ENCODE measurements at places on chromosomes 6 and 20.

- DNase-seq: no peak
These were observed 39.7 kb downstream of the PREP start for GRCh38 chr6:105363100-105363754.

DNA sequence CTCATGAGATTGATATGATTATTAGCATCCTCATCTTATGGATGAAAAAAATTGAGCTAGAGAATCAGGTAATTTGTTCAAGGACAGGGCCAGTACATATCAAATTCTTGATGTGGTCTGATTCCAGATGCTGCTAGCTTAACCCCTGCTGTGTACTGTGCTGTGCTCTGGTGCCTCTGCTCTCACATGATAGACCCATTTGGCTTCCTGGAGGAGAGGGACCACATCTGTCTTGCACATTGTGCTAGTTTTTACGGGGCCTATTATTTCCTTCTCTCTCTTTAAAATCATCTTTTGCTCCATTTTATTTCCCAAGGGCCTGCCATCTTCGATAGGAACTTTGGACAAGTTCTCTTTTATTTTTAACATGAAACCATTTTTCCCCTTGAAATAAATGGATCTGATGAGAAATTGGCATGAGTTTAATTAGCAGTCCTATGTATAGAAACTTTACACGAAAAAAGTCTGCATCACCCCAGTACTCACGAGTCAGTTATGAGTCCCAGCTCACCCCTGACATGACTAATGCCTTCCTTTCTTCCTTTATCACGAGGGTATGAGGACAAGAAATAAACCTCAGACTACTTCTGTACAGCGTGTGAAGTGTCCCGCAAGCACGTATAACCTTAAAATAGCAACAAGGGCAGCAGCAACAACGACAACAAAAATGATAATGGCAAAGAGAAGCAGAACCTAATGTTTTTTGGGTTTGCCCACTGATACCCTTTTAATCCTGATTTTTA, 26.5 kb downstream of the CD109 start:
- DNase-seq: peak; percentile 12

DNA sequence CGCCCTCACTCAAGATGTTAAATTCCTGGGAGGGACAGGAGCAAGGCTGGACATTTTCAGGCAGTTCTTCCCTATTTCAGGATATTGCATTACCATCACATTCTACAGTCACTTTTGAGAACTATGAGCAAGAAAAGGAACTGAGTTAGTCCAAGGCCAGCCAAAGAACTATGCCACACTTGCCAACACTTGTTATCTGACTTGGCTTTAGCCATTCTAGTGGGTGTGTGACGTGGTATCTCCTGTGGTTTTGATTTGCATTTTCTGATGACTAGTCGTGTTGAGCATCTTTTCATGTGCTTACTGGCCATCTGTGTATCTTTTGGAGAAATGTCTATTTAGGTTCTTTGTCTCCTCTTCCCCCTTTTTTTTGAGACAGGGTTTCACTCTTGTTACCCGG, 12.0 kb downstream of the XRN2 start:
- no peak for DNase-seq

GRCh38 chr6:14121936-14122344, 4.4 kb downstream of the CD83 start:
- DNase-seq: peak; percentile 39

DNA sequence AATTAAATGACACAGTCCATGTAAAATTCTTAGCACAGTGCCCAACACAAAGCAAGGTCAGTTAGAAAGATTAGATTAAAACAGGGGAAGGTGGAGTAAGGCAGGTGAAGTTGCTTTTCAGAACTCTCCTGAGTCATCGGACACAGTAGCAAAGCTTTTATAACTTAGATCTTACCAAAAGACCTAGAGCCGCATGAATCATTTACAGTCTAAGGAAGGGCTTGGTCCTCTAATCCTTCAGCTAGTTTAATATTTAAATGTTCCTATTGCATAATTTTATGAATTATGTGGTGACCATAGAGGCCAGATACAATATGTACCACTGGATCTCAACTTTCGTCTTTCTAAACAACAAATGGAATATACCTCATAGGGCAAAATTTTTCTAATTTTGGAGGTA, 202.1 kb upstream of the SNX9 start:
- no peak for DNase-seq

DNA sequence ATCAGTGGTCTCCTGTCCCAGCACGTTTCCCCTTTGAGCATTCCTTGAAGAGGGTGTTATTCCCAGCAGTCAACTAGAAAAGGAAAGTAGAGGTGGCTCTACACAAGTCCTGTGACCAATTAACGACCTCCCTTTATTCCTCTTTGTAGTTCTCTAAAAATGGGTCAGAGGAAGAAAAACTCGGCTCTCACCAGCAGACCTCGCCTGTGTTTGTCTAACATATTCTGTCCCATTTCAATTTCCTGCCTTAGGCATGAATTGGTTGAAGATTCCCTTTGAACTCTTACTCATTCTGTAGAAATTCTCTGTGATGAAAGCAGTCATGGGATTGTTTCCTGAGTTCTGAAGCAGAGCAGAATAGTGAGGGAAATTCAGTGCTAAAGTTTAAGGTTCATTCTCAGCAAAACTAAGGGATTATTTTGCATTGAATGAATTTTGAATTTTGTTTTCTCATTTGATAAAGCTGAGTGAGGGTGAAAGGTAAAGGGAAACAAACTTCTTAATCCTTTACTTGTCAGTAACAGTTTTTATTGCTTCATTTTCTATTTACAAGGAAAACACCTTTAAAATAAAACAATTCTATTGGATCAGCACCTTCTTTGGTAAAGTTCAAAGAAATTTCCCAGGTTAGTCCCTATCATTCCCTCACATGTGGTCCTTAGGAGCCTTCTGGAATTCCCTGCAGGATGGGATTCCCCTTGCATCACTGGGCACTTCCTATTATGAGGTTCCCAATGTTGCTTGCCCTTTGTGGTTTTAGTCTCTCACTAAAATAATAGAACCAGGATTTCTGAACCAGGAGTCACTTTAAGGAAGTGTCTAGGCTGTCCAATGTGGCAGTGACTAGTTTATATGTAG, 105.8 kb downstream of the SLX4IP start:
- no peak for DNase-seq

- DNase-seq: no peak
These were observed 25.9 kb upstream of the FOXQ1 start for GRCh38 chr6:1285956-1286355.

DNA sequence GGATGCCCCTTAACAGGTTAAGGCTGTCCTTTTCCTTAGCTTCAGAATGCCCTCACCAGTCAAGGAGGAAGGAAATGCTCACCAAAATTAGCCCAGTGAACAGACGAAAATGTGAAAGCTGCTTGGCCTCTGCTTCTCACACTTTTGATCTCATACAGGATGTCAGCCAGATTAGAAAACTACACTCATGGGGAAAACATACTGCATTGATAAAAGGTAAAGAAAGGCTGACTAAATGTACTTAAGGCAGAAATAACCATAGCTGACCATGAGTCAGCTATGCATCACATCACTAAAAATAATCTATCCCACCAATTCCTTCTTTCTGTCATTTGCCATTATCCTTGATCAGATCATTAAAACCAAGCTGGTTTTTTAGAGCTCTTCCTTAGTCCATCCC, 198.4 kb upstream of the TENT5A start:
- DNase-seq: no peak

DNA sequence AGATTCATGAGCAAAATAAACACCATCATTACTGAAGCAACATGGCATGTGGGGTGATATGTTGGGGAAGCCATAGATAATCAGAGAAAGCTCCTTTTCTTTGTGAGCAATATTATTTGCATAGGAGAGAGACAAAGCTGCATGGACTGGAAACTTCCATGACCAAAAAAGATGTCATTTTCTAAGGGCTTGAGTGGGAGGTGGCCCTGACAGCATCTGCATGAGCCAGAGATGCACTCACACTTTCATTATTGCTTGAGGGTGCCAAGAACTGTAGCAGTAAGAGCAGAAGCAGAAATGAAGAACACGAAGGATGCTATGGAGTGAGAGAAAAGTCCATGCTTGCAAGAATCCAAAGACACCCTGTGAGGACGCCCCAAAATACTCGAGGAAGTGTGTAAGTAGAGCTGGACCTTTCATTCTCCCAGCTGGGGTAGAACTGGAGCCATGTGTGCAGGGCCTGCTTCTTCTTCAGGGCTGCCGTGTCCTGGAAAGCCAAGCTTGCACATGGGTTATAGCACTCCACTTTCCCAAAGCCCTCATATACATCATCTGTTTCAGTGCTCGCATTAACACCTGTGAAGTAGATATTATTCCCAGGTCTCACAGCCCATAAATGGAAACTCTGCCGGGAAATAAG, 851.2 kb downstream of the DHX35 start:
- no peak for DNase-seq

GRCh38 chr20:11323816-11324215, 593.9 kb upstream of the BTBD3 start:
- no peak for DNase-seq

- DNase-seq: no peak
These were observed 19.7 kb upstream of the GSTA4 start for GRCh38 chr6:53014744-53015143.

- no peak for DNase-seq
These were observed 79.5 kb downstream of the ERMARD start for GRCh38 chr6:169830876-169831275.

DNA sequence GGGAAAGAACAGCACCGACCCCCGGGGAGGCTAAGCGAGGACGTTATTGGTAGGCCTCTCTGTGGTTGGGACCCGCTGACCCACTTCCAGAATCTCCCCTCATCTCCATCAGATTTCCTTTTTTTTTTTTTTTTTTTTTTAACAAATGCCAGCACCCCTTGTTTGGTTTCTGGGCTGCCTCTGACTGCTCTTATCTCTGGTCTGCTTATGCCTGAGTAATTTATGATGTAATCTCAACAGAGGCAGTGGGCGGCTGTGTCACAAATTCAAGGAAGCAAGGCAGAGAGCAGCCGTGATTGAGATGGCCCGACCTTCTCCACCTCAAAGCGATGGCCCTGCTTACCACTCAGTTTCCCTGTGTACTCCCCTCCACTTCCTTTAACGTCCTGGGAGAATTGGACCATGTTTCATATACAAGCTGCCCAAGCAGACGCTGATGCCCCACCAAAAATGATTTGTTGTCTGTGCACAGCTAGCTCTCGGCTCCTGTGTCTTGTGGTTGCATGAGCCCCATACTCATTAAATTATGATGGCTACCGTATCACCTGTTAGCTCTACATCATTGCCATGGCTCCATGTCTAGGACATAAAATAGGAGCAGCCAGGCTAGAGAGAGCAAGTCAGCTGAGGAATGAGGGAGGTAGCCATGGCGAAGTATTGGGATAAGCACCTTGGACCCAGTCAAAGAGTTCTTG, 98.1 kb downstream of the ZNF217 start:
- no peak for DNase-seq

- no peak for DNase-seq
These were observed 79.3 kb downstream of the VGLL2 start for GRCh38 chr6:117344444-117345291.

- no peak for DNase-seq
These were observed 82.3 kb upstream of the PHACTR2 start for GRCh38 chr6:143595251-143596036.

- DNase-seq: no peak
These were observed 227.7 kb downstream of the SLC35F1 start for GRCh38 chr6:118134736-118135135.

DNA sequence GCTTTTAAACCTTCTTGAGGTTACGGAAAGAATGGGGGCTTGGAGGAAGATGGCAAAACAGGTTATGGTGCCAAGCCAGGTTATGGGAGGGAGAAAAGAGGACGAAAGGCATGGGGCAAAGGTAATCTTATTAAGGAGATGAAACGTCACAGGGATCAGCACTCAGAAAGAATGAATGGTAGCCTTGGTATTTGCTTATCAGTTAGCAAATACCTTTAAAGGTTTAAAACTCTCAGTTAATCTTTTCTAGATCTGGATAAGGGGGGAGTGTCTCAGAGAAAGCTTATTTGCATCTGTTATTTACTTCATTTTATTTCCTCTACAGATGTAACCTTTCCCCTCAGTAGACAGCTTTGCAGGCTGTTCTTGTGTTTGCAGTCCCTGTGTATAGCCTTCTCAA, 55.5 kb upstream of the EEF1E1 start:
- no peak for DNase-seq

GRCh38 chr20:8232332-8232731, 100.3 kb downstream of the PLCB1 start:
- no peak for DNase-seq

DNA sequence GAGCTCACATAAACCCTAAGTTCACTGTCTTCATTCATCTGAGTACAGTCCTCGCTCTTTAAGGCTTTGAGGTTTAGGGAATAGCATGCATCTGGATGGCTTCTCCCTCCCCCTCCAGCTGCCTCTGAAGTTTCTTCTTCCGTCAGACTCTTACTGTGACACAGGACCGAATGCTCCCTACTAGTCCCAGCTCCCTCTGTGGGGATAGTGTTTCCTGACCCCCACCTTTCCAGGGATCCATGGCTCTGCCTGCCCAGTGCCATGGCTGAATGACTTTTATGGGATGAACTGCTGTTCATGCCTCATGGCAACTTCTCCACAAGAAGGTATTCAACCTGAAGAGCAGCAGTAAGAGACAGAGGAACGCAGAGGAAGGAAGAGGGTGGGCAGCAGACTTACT, 79.8 kb upstream of the EMILIN3 start:
- DNase-seq: no peak

- no peak for DNase-seq
These were observed 52.3 kb downstream of the HUS1B start for GRCh38 chr6:604579-604978.

DNA sequence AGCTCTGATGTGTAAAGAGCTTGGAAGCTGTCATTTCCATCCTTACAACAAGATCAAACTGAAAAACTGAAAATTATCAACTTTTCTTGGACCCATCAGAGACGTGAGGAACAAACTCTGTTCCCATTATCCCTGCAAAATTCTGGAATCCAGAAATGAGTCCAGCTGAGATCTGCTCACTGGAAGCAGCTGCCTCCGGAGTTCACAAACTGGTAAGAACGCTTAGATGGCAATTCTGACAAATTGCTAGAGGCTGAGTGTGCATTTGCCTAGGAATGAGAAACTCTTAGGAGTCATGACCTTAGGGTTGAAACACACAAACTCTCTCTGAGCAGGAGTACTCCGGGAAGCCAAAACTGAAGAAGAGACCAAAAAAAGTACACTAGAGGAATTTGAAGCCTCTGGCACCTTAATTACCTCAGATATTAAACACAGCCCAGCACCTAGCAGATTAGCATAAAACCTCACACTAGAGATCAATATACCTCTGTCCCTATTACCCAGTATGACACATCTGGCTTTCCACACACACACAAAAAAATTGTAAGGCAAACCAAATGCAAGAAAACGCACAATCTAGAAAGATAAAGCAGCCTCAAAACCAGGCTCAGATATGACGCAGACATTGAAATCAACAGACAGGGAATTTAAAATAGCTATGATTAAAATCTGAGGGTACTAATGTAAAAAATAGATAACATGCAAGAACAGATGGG, 233.5 kb upstream of the SGK1 start:
- no peak for DNase-seq

DNA sequence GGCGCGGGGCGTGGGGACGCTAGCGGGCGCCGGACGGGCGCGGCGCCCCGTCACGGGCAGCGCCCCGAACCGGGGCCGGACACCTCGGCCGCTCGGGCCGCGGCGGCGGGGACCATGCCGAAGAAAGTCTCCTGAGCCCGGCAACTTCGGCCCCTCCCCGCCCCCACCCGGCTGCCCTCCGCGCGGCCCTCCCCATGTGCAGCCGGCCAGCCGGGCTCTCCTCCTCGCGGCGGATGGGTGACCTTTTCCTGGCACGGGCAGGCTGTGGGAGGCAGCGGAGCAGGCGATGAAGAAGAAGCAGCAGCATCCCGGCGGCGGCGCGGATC, 278 bp downstream of the UST start:
- DNase-seq: no peak

GRCh38 chr20:507761-508332, 35.7 kb downstream of the CSNK2A1 start:
- DNase-seq: no peak

GRCh38 chr6:14656649-14657048, 539.1 kb downstream of the CD83 start:
- DNase-seq: no peak

Data from CD4-positive, alpha-beta T cell treated with Interleukin-1 beta for 1 hour (primary cell).